ENCODE measurements at places on chromosomes 5 and 9. TPM values are rescaled to one million over a fixed set of nuclear protein-coding genes. Genes with fewer than 3 reads are reported as not detected.

Gene EIF4E1B
- not detected for total RNA-seq

Gene IL11RA
- total RNA-seq, result 68.9 TPM

Gene PLEKHG4B
- total RNA-seq, result not detected

Gene PROB1
- 0.41 TPM for total RNA-seq

Gene C1QTNF2
- total RNA-seq, result not detected

Gene NPDC1
- total RNA-seq, result 29.8 TPM

Gene IQGAP2
- 34.3 TPM for total RNA-seq

Gene ELL2
- total RNA-seq, result 200 TPM

Gene RPP25L
- 4.4 TPM for total RNA-seq

Gene PBX3
- total RNA-seq, result 19.9 TPM

Gene OSTF1
- total RNA-seq, result 30.3 TPM

Gene BTNL3
- total RNA-seq, result not detected

Gene SPINK6
- total RNA-seq, result not detected

Gene OCLN
- 2.9 TPM for total RNA-seq

Gene FAM153A
- 55.1 TPM for total RNA-seq

Gene NUTM2F
- total RNA-seq, result not detected

Gene OR1Q1
- total RNA-seq, result not detected

Gene PDE8B
- total RNA-seq, result not detected

Gene PCDHGA6
- total RNA-seq, result 0.05 TPM

Gene SLC28A3
- not detected for total RNA-seq

Gene CD72
- 5.7 TPM for total RNA-seq

Gene ICE1
- 48.3 TPM for total RNA-seq

Gene LECT2
- total RNA-seq, result not detected

Gene MVB12B
- total RNA-seq, result 25.7 TPM

Gene PCDHA12
- not detected for total RNA-seq

Gene TMC1
- total RNA-seq, result not detected

Gene SLC1A1
- total RNA-seq, result not detected

Gene HAVCR2
- total RNA-seq, result 3.8 TPM

Gene LURAP1L
- not detected for total RNA-seq

Gene TNC
- not detected for total RNA-seq

Gene AFAP1L1
- 0.11 TPM for total RNA-seq

Gene ITGA1
- total RNA-seq, result 4.6 TPM

Gene ECM2
- total RNA-seq, result not detected

Gene PAEP
- total RNA-seq, result not detected

Gene ANKDD1B
- not detected for total RNA-seq

Gene TAS2R1
- not detected for total RNA-seq

Gene FAM151B
- 0.19 TPM for total RNA-seq

Gene EHMT1
- total RNA-seq, result 83.1 TPM

Gene FSD1L
- total RNA-seq, result 0.24 TPM

Gene NIPAL4
- total RNA-seq, result 0.41 TPM

Gene SLC34A1
- total RNA-seq, result not detected

Gene ZNF366
- total RNA-seq, result not detected

Gene GMCL2
- not detected for total RNA-seq

Gene SERF1A
- total RNA-seq, result 11.6 TPM

Gene STING1
- total RNA-seq, result 55.0 TPM

Gene GPX8
- not detected for total RNA-seq

Gene WNK2
- 0.25 TPM for total RNA-seq

All from CD8-positive, alpha-beta T cell (primary cell).